ENCODE measurements at places on chromosomes 7 and 10. TPM values are rescaled to one million over a fixed set of nuclear protein-coding genes. Genes with fewer than 3 reads are reported as not detected.

DNA sequence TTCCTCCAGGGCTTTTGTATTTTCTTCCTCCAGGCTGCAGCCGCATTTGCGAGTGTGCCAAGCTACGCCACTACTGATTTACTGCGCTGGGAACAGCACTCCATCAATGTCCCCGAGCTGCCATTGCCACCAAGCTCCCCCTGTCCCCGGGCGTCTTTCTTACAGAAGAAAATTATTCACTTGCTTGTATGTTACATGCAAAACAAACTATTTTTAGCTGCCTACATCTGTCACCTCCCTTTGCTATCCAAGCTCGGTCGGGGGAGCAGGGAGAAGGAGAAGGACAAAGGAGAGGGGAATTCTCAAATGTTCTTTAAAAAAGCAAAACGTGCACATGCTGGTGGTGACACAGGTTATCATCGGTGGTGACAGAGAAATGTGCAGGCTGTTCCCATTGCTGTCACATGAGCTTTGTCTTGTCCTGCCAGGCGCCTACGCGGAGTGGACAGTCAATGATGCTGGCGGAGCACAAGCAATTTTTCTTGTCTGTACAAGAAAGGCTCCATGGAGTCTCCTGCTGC lies 93.1 kb downstream of the ADARB2 start:
- no peaks in the 10 kb centered on the region for H3K27me3 ChIP-seq
- H3K27ac ChIP-seq, result no peak overlapping the region
- H3K4me1 ChIP-seq, result no peaks in the 10 kb centered on the region
- no peaks in the 10 kb centered on the region for H3K36me3 ChIP-seq
- no peak for DNase-seq

- H3K4me1 ChIP-seq, result no peaks in the 10 kb centered on the region
- no peaks in the 10 kb centered on the region for H3K27me3 ChIP-seq
- no peaks in the 10 kb centered on the region for H3K36me3 ChIP-seq
- DNase-seq, result no peak
Measured at GRCh38 chr7:88003581-88003980, 69.5 kb downstream of the ADAM22 start.

- no peak for DNase-seq
- H3K27me3 ChIP-seq, result peaks cover 9% of the 10 kb centered on the region
- H3K36me3 ChIP-seq, result no peaks in the 10 kb centered on the region
- H3K27ac ChIP-seq, result peak overlapping the region; percentile 66
Measured at GRCh38 chr7:75776295-75776971, 4.4 kb upstream of the CCL26 start.

- DNase-seq, result no peak
- H3K4me3 ChIP-seq, result no peak overlapping the region
- H3K4me1 ChIP-seq, result peaks cover 11% of the 10 kb centered on the region
- no peak overlapping the region for H3K27ac ChIP-seq
- peaks cover 18% of the 10 kb centered on the region for H3K36me3 ChIP-seq
- no peaks in the 10 kb centered on the region for H3K27me3 ChIP-seq
Measured at GRCh38 chr10:67808704-67809103, 29.3 kb downstream of the DNAJC12 start.

DNA sequence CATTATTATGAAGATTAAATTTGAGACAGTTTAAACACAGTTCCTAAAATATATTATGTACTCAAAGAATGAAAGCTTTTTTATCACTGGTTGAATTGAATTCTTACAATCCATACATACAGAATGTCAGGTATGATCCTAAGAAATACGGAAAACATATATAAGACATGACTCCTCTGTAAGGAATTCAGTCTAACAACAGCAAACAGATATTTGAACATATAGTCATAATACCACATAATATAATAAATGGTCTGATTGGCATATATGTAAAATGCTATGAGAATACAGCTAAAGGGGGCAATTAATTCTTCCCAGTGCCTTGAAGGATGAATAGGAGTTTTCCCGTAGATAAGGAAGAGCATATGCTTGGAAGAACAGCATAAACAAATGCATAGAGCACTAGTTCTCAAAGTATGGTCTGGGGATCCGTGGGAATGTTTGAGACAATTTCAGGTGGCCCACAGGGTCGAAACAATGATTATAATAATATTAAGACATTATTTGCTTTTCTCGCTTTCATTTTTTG lies 10.6 kb upstream of the ARID5B start:
- H3K27me3 ChIP-seq, result peaks cover 3% of the 10 kb centered on the region
- no peaks in the 10 kb centered on the region for H3K4me1 ChIP-seq
- no peak overlapping the region for H3K4me3 ChIP-seq
- no peak for DNase-seq
- no peaks in the 10 kb centered on the region for H3K36me3 ChIP-seq

GRCh38 chr10:31340343-31340742 lies 21.3 kb downstream of the ZEB1 start:
- no peak overlapping the region for H3K27ac ChIP-seq
- DNase-seq, result no peak
- H3K4me1 ChIP-seq, result peaks cover 5% of the 10 kb centered on the region
- H3K27me3 ChIP-seq, result no peaks in the 10 kb centered on the region
- H3K36me3 ChIP-seq, result peaks cover 5% of the 10 kb centered on the region
- H3K4me3 ChIP-seq, result no peak overlapping the region

DNA sequence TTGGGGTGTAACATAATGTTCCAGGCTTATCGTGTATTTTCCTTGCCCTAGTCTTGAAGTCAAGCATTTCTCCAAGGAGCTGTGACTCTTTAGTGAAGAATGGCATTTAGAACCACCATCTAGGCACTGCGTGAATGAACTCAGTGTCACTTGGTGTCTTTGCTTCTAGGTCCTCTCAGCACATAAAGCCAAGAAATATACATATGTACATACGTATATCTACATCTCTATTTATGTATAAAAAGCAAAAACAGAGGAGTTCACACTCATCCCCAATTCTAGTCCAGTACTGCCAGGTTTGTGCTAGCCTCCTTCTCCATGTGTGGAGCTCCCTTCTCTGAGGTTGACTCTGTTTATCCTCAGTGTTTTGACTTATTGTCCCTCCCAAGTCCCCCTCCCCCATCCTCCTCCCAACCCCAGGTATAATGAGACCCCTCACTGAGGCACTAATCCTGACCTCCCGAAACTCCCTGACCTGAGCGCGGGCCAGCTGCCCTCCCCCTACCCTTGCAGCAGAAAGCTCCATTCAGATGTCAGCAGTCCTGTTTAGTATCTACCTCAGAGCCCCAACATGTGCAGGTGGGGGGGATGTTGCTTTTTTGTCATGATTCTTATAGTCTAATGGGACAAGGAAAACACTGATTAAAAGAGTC lies 61.5 kb downstream of the GDI2 start:
- no peak for DNase-seq
- H3K4me3 ChIP-seq, result no peak overlapping the region
- no peak overlapping the region for H3K27ac ChIP-seq
- peaks cover 11% of the 10 kb centered on the region for H3K4me1 ChIP-seq

DNA sequence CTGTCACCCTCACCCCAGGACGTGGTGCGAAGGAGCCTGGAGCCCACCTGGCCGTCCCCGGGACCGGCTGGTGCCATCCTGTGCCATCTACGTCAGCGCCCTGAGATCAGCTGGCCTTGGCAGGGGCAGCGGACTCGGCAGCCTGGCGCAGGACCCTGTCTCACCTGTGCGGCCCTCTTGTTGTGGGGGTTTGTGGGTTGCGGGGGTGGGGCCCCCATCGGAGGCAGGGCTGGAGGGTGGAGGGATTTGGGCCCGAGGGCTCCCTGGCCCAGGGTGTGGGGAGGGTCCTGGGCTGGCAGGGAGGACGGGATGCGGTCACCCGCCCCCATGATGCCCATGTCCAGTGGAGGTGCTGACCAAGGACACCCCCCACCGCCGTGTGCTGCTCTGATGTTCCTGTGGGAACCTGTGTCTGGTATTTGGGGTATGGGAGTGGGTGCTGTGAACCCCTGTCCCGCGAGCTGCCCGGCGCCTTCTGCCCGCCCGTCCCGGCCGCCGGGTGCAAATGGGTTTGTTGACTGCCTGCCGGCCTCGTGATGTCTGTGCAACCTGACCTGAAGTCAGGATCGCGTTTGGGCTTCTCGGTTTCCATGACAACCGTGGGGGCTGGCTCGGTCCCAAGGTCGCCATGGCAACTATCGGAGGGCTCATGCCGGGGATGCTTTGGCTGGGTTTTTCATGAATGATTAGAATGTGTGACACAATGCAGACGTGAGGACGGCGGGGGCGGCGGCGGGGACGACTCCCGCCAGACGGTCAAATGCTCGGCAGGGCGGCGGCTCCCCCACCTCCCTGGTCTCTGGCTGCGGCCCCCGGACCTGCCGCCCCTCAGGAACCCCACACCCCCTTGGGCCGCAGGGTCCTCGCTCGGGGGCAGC lies 7.3 kb downstream of the MAFK start:
- H3K27me3 ChIP-seq, result no peaks in the 10 kb centered on the region
- H3K27ac ChIP-seq, result no peak overlapping the region
- DNase-seq, result no peak

DNA sequence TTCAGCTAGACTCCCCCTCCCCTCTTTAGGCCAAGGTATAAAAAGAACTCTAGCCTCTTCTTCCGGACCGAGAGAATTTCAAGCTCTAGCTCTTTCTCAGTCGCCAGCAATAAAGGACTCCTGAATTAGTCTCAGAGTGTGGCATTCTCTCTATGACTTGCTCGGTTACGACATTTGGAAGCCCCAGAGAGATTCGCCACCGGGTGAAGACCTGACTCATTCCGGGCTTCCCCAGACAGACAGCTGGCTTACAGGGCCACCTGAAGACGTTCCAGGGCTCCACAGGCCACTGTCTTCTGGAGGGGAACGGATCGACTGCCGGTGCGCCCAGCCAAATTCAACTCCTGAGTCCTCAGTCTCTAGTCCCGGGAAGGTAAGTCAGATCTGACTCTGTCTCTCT lies at the start of gene AKR1B15:
AKR1B15 (plus strand) TSS at position 234 of the 400 bp plus-strand sequence. CDS start 15,510 bp downstream, outside the sequence.
- H3K4me3 ChIP-seq, result no peak within 1 kb of the TSS
- no peak for DNase-seq
- H3K36me3 ChIP-seq, result no peaks in the 10 kb centered on the region
- H3K4me1 ChIP-seq, result peaks cover 6% of the 10 kb centered on the region
- no peak within 1 kb of the TSS for H3K27ac ChIP-seq

GRCh38 chr10:61452655-61453641 lies at the start of gene TMEM26:
Gene TMEM26 (minus strand): TSS chr10:61453381. CDS start chr10:61453081, 300 bp downstream.
- no peak within 1 kb of the TSS for H3K27ac ChIP-seq
- peak; percentile 29 for DNase-seq
- peak within 1 kb of the TSS; percentile 11 for H3K4me3 ChIP-seq
- peaks cover 35% of the 10 kb centered on the region for H3K27me3 ChIP-seq
- H3K4me1 ChIP-seq, result peaks cover 6% of the 10 kb centered on the region

GNGT1 gene
- not detected for total RNA-seq

RPEL1 gene
- not detected for total RNA-seq

FAM13C gene
- total RNA-seq, result not detected

All from activated naive CD8-positive, alpha-beta T cell treated with anti-CD3 and anti-CD28 coated beads, Interleukin-2, amount 10 ng/mL, durations not matched to agents 7 days and 5 days (primary cell).